ENCODE measurements at places on chromosomes 12 and 14. TPM values are rescaled to one million over a fixed set of nuclear protein-coding genes. Genes with fewer than 3 reads are reported as not detected.

A2M gene
- 588 TPM for total RNA-seq

DCN gene
- 480 TPM for total RNA-seq

RPL10L gene
- total RNA-seq = not detected

DNA sequence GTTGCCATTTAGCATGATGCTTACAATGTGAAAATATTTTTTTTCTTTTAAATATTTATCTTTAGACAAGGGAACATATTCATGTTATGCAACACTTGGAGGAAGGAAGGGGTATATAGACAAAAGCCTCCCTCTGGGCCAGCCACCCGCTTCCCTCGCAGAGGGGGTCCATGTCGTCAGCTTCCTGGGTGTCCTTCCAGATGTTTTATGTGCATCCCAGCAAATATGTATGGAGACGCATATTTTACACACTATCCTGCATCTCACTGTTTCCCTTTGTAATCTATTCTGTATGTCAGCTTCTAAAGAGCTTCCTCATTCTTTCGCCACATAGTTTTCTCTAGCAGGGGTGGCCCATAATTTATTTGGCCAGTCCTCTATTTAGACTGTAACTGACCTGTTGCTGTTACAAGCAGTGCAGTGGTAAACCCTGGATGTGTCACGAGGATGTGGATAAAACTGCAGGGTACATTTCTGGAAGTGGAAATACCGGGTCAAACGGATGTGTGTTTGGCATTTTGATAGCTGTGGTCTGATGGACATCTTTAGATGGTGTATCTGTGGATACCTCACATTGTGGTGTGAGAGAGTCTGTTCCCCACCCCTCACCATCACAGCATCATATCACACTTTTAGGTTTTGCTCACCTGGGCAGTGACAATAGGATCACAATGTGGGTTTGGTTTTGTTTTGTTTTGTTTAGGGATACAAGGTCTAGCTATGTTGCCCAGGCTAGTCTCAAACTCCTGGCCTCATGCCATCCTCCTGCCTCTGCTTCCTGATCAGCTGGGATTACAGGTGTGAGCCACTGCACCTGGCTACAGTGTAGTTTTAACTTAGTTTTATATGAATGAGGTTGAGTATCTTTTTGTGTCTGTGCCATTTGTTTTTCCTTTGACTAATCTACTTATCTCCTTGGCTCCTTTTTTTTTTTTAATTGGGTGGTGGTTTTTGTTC, 31.6 kb downstream of the FAM222A start:
- no peak for DNase-seq

DNA sequence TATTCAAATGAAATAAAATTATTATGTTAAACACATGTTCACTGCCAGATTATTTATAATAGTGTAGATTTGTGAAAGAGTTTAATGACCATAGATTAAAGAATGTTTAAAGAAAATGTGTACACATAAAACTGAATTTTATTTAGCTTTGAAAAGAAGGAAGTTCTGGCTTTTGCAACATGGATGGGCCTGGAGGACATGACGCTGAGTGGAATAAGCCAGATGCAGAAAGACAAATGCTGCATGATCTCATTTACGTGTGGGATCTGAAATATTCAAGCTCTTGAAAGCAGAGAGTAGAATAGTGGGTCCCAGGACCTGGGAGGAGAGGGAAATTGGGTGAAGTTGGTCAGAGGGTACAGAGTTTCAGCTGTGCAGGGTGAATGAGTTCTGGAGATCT, 1261.2 kb downstream of the TMEM121 start:
- no peak for DNase-seq

Data from cardiac septum (tissue), 1 donor.